Cardiac ventricle fibroblast (primary cell): ENCODE measurements at places on chromosomes 1 and 21. TPM values are rescaled to one million over a fixed set of nuclear protein-coding genes. Genes with fewer than 3 reads are reported as not detected.

MRAP gene
- total RNA-seq = 5.3 and 8.5 TPM in 2 replicates

ANGPTL1 gene
- total RNA-seq = 34.1 and 47.6 TPM in 2 replicates

ELAPOR1 gene
- 0.06 and 0.10 TPM in 2 replicates for total RNA-seq

HSD11B1 gene
- 134 and 142 TPM in 2 replicates for total RNA-seq

TMEM240 gene
- 1.2 and 5.8 TPM in 2 replicates for total RNA-seq

TTC39A gene
- not detected in 2 replicates for total RNA-seq

CFHR4 gene
- total RNA-seq = not detected in 2 replicates

PLPPR4 gene
- 0.06 and 0.20 TPM in 2 replicates for total RNA-seq

TAF5L gene
- 7.7 and 7.9 TPM in 2 replicates for total RNA-seq

NBPF10 gene
- total RNA-seq = 1.3 and 1.9 TPM in 2 replicates

ADGRB2 gene
- total RNA-seq = 6.9 and 10.5 TPM in 2 replicates

TAL1 gene
- total RNA-seq = 0.10 and 0.25 TPM in 2 replicates

RGS13 gene
- total RNA-seq = not detected in 2 replicates

AGMAT gene
- total RNA-seq = 0.31 and 0.39 TPM in 2 replicates

ETNK2 gene
- total RNA-seq = 7.5 and 10.6 TPM in 2 replicates

LRRN2 gene
- 0.19 and 0.39 TPM in 2 replicates for total RNA-seq

NDC1 gene
- total RNA-seq = 7.3 and 9.0 TPM in 2 replicates

CDC7 gene
- total RNA-seq = 2.4 and 2.8 TPM in 2 replicates

IVL gene
- not detected in 2 replicates for total RNA-seq

TP53BP2 gene
- 25.5 and 26.2 TPM in 2 replicates for total RNA-seq

SPRR5 gene
- total RNA-seq = not detected in 2 replicates

PYHIN1 gene
- not detected in 2 replicates for total RNA-seq

GFI1 gene
- 0.06 and 0.10 TPM in 2 replicates for total RNA-seq

CD1E gene
- not detected in 2 replicates for total RNA-seq

NTNG1 gene
- 0.12 TPM in 1 of 2 replicates, not detected in the other for total RNA-seq

DAB1 gene
- 0.87 and 4.0 TPM in 2 replicates for total RNA-seq

SLC44A5 gene
- total RNA-seq = 0.25 and 0.44 TPM in 2 replicates

SLAMF7 gene
- total RNA-seq = not detected in 2 replicates

C1orf94 gene
- total RNA-seq = not detected in 2 replicates

SMAP2 gene
- total RNA-seq = 12.6 and 14.1 TPM in 2 replicates

FGR gene
- total RNA-seq = not detected in 2 replicates

KRTAP19-3 gene
- not detected in 2 replicates for total RNA-seq

EPS15 gene
- 50.9 and 59.4 TPM in 2 replicates for total RNA-seq

RIPK4 gene
- total RNA-seq = 0.54 and 0.56 TPM in 2 replicates

CFHR2 gene
- total RNA-seq = not detected in 2 replicates

KANK4 gene
- not detected in 2 replicates for total RNA-seq

ORC1 gene
- 0.34 and 0.50 TPM in 2 replicates for total RNA-seq

ST6GALNAC3 gene
- 0.31 and 0.88 TPM in 2 replicates for total RNA-seq

PRR9 gene
- not detected in 2 replicates for total RNA-seq

A3GALT2 gene
- not detected in 2 replicates for total RNA-seq

NPHS2 gene
- total RNA-seq = not detected in 2 replicates

GCSAML gene
- total RNA-seq = not detected in 2 replicates

FNBP1L gene
- total RNA-seq = 20.7 and 23.1 TPM in 2 replicates
